ENCODE measurements at places on chromosomes 5 and 9.
A peak's percentile ranks its signal among the peaks of the same experiment; 100 is the strongest.

DNA sequence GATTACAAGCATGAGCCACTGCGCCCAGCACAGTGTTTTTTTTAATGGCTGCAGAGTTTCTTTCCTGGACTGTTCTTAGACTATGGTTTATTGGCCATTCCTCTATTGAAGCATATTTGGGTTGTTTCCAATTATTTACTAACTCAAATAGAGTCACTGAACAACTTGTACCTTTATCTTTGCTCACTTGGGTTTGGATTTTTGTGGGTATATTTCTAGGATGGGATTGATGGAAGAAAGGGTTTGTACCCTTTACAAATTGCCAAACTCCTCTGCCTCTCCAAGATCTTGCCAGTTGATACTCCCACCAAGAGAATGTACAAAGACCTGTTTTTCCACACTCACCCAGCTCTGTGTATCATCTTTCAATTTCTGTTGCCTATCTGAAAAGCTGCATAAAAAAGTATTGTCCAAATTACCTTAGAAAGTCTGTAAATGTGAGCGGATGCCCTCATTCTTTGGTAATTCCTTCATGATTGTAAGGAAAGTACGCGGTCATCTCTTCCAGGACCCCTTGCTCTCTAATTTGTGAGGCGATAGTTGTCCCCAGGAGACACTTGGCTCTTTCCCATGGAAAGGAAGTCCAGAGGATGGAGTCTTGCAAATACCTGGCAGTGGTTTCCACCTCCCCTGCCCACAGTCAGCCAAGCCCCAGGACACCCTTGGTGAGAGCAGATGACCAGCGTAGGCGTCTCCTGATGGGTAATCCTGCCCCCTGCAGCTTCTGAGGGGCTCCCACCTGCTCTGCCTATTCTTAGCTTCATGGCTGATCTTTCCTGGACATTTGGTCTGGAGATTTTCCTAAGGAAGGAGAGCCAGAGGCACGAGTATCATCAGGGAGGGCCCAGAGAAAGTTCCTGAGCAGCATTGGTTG is 33.0 kb downstream of the ARHGEF37 start:
- DNase-seq, result no peak

DNA sequence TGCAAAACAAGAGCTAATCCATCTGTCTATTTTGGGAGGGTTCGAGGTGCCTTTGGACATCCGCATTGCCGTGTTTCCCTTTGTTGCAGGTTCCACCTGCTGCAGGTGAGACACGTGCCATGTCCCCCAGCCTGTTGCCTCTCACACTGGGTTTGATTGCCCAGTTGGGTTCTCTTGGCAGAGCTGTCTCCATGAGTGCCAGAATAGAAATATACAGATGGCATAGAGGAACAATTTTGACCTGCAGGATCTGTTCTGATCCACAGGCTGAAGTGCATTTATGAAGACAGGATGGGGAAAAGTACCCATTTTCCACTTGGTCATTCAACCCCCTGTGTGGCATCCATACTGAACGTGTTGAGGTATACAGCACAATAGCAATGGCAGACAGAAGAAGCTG is 178.1 kb downstream of the SGCD start:
- DNase-seq, result no peak

- no peak for DNase-seq
Observed at GRCh38 chr9:135787776-135788575, 86.0 kb downstream of the KCNT1 start.

DNA sequence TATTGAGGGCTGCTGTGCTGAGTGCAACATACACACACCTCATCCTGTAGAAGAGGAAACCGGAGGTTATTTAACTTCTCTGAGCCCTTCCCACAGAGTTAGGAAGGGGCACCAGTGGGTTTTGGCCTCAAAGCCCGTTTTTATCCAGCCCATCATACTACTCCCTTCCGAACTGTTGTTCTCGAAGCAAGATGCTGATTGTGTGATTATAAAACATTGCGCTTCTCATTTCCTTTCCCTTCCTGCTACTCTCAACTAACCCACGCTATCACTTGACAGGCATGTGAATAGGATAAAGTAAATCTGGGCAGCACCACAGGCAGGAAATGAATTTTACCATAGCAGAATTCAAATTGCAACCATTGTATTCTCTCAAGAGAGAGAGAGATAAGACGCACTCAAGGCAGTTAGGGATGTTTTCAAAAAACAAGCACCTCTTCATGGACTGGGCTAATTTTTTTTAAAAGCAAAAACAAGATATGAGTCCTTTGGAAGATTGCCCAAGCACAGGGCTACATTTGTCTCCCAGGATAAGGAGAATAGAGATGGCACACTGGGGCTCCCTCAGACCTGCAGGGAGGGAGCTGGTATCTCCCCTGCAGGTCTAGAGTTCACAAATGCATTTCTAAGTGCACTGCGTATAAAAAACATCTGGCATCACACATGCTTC is 52.6 kb downstream of the GNA14 start:
- no peak for DNase-seq

DNA sequence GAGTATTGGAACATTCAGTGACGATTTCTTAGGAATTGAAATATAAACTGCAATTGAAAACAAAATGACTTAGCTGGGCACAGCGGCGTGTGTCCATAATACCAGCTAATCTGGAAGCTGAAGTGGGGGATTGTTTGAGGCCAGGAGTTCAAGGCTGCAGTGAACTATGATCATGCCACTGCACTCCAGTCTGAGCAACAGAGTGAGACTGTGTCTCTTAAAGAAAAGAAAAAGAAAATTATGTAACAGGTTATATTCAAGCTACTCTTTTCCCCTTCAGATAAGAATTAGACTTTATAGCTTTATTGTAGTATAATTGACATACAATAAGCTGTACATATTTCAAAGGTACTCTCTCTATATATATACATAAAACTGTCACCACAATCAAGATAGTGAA is 6.4 kb downstream of the SLC26A2 start:
- no peak for DNase-seq

DNA sequence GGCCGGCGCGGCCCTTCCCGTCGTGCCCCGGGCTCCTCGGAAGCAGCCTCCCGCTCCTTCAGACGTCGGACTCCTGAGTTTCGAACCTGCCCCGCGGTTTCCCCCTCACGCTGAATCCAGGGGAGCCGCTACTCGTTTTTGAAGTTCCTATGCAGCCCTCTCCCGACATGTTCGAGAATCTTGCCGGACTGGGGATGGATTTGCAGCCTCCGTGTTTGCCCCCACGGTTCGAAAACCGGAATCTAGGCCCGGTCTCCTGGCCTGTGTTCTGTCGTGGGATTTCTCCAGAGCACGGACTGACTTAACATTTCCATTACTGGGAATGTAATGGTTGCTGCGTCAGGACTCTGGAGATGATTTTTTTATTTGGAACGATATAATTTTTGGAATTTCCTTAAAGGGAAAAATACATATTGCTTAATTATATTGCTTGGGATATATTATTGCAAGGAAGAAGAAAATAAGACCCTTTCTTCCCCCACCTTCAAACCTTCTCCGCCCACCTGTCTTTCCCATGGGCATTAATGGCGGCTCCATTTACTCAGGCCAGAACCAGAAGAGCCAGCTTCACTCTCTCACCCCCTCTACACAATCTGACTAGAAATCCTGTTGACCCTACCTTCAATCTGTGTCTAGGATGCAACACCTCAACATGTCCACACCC is 8.5 kb upstream of the MGAT1 start:
- no peak for DNase-seq

GRCh38 chr9:124802426-124802825 is 25.5 kb downstream of the OLFML2A start:
- DNase-seq, result no peak

DNA sequence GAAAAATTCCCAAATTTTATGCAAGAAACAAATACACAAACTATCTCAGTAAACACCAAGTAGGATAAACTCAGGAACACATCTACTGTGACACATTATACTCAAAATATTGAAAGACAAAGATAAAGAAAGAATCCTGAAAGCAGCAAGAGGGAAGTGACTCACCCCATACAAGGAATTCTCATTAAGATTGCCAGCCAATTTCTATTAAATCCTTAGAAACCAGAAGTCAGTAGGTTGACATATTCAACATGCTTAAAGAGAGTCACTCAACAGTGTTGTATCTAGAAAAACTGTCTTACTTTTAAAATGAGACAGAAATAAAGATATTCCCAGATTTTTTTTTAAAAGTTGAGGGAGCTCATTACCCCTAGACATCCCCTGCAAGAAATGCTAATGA is 15.5 kb downstream of the SPATA31E1 start:
- no peak for DNase-seq

GRCh38 chr5:7991125-7991821 is 122.3 kb downstream of the MTRR start:
- no peak for DNase-seq

GRCh38 chr9:2622461-2623287 is 1.1 kb downstream of the VLDLR start:
- no peak for DNase-seq

DNA sequence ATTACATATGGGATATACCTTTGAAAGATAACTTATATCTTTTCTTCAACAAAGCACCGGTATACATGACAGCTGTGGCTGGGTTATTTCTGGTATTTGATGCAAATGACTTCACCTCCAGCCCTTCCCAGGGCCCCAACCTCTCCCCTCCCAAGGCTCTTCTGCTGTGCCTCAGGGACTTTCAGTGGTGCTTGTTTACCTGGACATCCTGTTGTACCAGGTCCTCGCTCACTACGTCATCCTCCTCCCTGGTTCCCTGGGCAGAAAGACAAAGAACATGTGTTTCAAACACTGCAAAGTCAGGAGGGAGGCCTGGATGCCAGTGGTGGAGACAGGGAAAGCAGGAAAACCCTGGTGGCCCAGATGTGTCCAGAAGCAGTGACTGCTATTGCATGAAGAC is 23.4 kb downstream of the ANXA6 start:
- DNase-seq, result no peak

DNA sequence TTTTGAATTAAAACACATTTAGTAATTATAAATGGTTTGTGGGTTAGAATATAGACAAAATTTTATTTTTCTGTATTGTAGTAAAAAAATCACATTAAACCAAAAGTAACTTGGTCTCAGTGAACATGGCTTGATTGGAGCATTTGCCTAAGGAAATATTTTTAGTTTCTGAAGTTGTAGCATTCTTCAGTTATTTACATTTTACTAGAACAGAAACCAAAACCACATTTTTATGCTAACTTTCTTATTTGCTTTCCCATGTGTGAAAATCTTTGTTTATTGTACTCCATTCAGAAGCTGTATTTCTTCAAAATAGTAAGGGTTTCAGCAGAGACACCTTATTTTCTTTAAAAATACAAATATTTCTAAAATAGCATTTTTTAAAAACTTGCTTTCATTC is 129.9 kb downstream of the SGCD start:
- no peak for DNase-seq

GRCh38 chr9:114908104-114908622 is 22.2 kb downstream of the TNFSF8 start:
- DNase-seq, result no peak

GRCh38 chr5:176792655-176793342 is 17.6 kb upstream of the UNC5A start:
- no peak for DNase-seq

- peak; percentile 58 for DNase-seq
Observed at GRCh38 chr9:126397056-126397455, 70.4 kb downstream of the MVB12B start.

Measured in activated CD4-positive, alpha-beta T cell treated with anti-CD3 and anti-CD28 coated beads, Interleukin-2, amount 50 U/mL, for 1 hour (primary cell).